ENCODE measurements at places on chromosomes 2 and 18. TPM values are rescaled to one million over a fixed set of nuclear protein-coding genes. Genes with fewer than 3 reads are reported as not detected.

TRIM43 gene
- total RNA-seq = 0.66 TPM

SCN7A gene
- 10.2 TPM for total RNA-seq

DNA sequence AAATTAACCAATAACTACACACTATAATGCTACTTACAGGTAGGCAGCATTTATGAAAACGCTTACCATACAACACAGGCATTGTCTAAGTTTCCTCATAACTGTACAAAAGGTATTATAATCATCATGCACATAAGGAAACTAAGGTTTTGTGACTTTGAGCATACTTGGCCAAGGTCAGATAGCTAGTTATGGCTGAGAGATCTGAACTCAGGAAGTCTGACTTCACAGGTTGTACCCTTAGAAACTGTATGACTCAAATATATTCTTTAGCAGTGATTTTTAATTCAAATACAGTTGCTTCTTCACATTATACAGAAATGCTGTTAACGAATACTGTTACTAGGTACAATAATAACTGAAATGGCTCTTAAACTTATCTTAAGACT is 89.3 kb downstream of the TRIP12 start:
- H3K27me3 ChIP-seq = no peaks in the 10 kb centered on the region
- H3K36me3 ChIP-seq = peaks cover 44% of the 10 kb centered on the region
- no peak overlapping the region for H3K27ac ChIP-seq

DNA sequence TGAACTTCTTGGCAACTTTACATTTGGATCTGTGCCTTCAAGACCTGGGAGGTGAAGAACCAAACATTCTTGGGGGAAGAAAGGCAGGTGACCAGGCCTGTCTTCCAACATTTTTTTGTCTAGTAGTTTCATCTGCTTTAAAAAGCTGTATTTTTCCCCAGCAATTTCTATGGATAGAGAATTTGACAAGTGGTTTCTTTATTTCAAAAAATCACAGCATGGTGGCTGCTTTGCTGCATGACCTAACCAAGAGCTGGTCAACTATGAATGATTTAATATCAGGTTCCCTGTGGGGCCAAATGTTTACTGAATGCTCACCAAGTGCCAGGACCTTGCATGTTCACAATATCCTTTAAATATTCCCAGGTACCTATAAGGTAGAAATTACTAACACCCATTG is 19.1 kb downstream of the LRP2 start:
- no peaks in the 10 kb centered on the region for H3K36me3 ChIP-seq
- no peak for DNase-seq
- no peak overlapping the region for H3K27ac ChIP-seq
- H3K27me3 ChIP-seq = no peaks in the 10 kb centered on the region
- H3K4me3 ChIP-seq = no peak overlapping the region

- no peaks in the 10 kb centered on the region for H3K36me3 ChIP-seq
- no peak for DNase-seq
- H3K4me1 ChIP-seq = no peaks in the 10 kb centered on the region
- no peak overlapping the region for H3K4me3 ChIP-seq
Observed at GRCh38 chr18:33495278-33495677, 54.8 kb upstream of the CCDC178 start.

Data from thymus (tissue), 14 donors.